Right lobe of liver (tissue), 6 donors: ENCODE measurements at places on chromosomes 1 and 21. TPM values are rescaled to one million over a fixed set of nuclear protein-coding genes. Genes with fewer than 3 reads are reported as not detected.
A peak's percentile ranks its signal among the peaks of the same experiment; 100 is the strongest.

HAPLN2 gene
- not detected for total RNA-seq

GRCh38 chr1:54872036-54872331 lies 15.0 kb downstream of the DHCR24 start:
- H3K4me1 ChIP-seq, result peaks cover under 1% of the 10 kb centered on the region
- peaks cover 7% of the 10 kb centered on the region for H3K36me3 ChIP-seq
- H3K27ac ChIP-seq, result no peak overlapping the region

DNA sequence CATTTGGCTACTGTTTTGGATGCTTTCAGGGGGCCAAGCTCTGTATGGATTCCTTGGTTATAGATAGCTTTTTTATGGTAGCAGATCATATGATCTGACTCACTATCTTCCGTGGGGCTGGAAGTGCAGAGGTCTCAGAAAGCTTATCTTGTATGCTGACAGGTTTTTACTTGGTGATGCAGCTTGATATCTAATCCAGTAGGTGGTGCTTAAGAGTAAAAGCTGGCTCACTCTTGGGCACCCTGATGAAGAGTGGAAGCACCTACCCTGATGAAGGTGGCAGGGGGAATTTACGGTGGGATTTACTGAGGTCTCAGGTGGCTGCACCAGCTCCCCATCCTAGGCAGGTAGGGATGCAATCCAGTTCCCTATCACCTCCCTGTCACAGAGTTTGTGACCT lies 151.2 kb downstream of the PTBP2 start:
- H3K27ac ChIP-seq, result no peak overlapping the region
- no peaks in the 10 kb centered on the region for H3K36me3 ChIP-seq
- H3K4me3 ChIP-seq, result no peak overlapping the region
- no peak for DNase-seq
- no peaks in the 10 kb centered on the region for H3K4me1 ChIP-seq

DNA sequence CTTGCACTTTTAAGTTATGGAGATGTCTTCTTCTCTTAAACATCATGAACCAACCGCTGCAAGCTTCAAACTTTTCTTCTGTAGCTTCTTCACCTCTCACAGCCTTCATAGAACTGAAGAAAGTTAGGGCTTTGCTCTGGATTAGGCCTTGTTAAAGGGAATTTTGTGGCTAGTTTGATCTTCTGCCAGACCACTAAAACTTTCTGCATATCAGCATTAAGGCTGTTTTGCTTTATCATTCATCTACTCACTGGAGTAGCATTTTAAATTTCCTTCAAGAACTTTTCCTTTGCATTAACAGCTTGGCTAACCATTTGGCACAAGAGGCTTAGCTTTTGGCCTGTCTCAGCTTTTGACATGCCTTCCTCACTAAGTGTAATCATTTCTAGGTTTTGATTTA lies 43.0 kb upstream of the RGL1 start:
- H3K27me3 ChIP-seq, result no peaks in the 10 kb centered on the region
- no peaks in the 10 kb centered on the region for H3K36me3 ChIP-seq
- H3K27ac ChIP-seq, result no peak overlapping the region

DNA sequence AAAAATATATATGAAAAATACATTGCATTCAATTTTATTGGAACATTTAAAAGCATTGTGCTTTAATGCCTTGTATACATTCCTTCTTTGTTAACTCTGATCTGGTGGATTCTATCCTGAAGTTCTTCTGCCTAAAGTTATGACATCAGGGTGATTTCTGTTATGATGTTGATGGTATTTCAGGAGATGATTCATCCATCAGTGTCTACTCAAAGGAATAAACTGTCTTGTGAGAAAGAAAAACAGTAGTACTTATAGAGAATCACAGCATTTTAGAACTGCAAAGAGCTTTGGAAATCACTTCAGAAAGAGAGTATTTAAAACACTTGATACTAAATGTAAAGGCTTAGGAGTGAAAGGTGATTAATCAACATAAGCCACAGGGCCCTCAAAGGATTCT lies 155.7 kb downstream of the PTPRC start:
- no peak overlapping the region for H3K4me3 ChIP-seq
- no peak for DNase-seq
- no peaks in the 10 kb centered on the region for H3K4me1 ChIP-seq
- no peaks in the 10 kb centered on the region for H3K36me3 ChIP-seq
- H3K27ac ChIP-seq, result no peak overlapping the region
- no peaks in the 10 kb centered on the region for H3K27me3 ChIP-seq

GRCh38 chr1:18739897-18740296 lies 109.3 kb downstream of the PAX7 start:
- H3K4me3 ChIP-seq, result no peak overlapping the region
- no peaks in the 10 kb centered on the region for H3K27me3 ChIP-seq
- no peak overlapping the region for H3K27ac ChIP-seq
- H3K4me1 ChIP-seq, result no peaks in the 10 kb centered on the region

GRCh38 chr1:31040038-31040437 lies 25.5 kb downstream of the PUM1 start:
- no peak overlapping the region for H3K4me3 ChIP-seq
- no peak overlapping the region for H3K27ac ChIP-seq
- H3K4me1 ChIP-seq, result peaks cover 15% of the 10 kb centered on the region

GRCh38 chr1:96474985-96475743 lies 246.4 kb upstream of the PTBP2 start:
- DNase-seq, result no peak
- no peaks in the 10 kb centered on the region for H3K27me3 ChIP-seq
- H3K36me3 ChIP-seq, result no peaks in the 10 kb centered on the region

ATP1A2 gene
- 0.31 TPM for total RNA-seq

GRCh38 chr1:20494609-20495311 lies 8.8 kb upstream of the CAMK2N1 start:
- no peak overlapping the region for H3K27ac ChIP-seq
- no peak for DNase-seq

- H3K4me1 ChIP-seq, result no peaks in the 10 kb centered on the region
- no peak for DNase-seq
- no peak overlapping the region for H3K4me3 ChIP-seq
- no peaks in the 10 kb centered on the region for H3K27me3 ChIP-seq
- no peaks in the 10 kb centered on the region for H3K36me3 ChIP-seq
- H3K27ac ChIP-seq, result no peak overlapping the region
These were observed 45.9 kb downstream of the LUZP1 start for GRCh38 chr1:23122796-23123195.

DNA sequence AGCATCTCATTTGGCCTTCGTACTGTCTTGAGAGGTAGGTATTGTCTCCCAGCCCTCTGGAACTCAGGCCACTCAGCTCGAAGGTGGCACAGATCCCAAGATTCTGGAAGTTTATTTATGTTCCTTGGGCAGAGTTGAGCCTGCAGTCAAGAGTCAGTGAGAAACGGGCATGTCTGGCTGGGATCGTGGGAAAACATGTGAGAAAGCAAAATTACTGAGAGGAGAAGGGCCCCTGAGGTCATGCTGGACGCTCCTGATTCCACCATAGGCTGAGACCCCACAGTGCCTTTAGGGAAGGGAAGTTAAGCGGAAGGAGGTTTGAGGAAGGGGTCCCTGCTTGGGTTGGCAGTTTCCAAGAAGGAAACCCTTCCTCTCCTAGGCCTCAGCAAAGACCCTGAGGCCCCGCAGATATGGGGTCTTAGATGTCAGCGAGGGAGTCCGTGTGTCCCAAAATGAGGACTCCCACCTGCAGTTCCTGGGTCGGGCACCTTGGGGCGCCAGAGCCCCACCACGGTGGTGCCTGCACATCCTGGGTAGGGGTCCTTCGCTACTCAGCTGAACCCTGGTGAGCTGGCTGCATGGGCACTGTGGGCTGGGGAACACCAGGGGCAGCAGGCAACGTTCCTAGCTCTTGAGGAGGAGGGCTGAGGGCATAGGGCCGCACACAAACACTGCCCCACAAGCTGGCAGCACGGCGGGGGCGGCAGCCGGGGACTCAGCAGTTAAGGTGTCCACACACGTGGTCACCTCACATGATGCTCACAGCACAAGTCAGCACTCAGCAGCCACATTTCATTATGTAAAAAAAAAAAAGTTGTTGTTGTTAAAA lies 12.3 kb upstream of the SEMA4A start:
- H3K27ac ChIP-seq, result no peak overlapping the region
- H3K36me3 ChIP-seq, result peaks cover 26% of the 10 kb centered on the region
- H3K27me3 ChIP-seq, result no peaks in the 10 kb centered on the region
- H3K4me1 ChIP-seq, result peaks cover 4% of the 10 kb centered on the region
- H3K4me3 ChIP-seq, result no peak overlapping the region

GPR61 gene
- total RNA-seq, result not detected

MEGF6 gene
- 2.2 TPM for total RNA-seq

- H3K4me1 ChIP-seq, result no peaks in the 10 kb centered on the region
- H3K4me3 ChIP-seq, result no peak overlapping the region
- no peak for DNase-seq
- H3K27me3 ChIP-seq, result no peaks in the 10 kb centered on the region
- H3K36me3 ChIP-seq, result no peaks in the 10 kb centered on the region
These were observed 29.6 kb downstream of the VANGL2 start for GRCh38 chr1:160429702-160430535.

RHEX gene
- total RNA-seq, result 0.26 TPM

DNA sequence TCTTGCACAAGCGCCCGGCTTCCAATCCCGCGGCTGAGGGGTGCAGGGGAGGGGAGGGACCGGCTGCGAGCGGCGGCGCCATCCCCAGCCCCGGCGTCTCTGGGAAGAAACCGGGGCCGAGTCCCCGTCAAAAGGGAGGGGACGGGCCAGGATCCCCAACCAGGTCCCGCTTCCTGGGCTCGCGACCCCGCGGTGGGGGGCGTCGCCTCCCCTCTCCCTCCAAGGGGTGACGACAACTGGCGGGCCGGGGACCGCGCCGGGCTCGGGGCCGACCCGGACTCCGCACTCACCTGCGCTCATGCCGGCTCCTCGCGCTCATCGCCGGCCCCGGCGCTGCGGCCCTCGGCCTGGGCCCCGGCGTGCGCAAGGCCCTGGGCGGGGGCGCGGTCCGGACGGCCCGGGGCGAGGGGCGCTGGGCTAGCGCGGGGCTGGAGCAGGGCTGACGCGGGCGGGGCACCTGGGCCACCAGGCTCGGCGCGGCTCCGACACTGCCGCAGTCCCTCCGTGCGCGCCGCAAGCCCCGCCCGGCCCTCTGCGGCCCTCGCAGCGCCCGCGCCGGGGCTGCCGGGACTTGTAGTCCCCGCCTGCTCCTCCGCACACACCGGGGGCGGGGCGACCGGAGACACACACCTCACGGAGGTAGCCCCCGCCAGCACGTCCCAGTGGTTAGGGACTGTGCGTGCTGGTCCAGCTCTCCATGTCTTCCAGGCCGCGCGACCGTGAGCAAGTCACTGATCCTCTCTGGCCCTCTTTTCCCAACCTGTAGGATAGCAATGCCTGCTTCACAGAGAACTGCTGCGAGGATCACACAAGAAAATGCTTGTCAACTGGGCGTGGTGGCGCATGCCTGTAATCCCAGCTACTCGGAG lies at the start of gene ATP13A2:
ATP13A2 (minus strand) TSS at position 490 of the 869 bp plus-strand sequence; CDS start at position 300, 190 bp downstream.
- no peaks in the 10 kb centered on the region for H3K27me3 ChIP-seq
- DNase-seq, result peak; percentile 88
- H3K36me3 ChIP-seq, result no peaks in the 10 kb centered on the region
- peak within 1 kb of the TSS; percentile 37 for H3K27ac ChIP-seq
- no peaks in the 10 kb centered on the region for H3K4me1 ChIP-seq

PROK1 gene
- total RNA-seq, result not detected

DNA sequence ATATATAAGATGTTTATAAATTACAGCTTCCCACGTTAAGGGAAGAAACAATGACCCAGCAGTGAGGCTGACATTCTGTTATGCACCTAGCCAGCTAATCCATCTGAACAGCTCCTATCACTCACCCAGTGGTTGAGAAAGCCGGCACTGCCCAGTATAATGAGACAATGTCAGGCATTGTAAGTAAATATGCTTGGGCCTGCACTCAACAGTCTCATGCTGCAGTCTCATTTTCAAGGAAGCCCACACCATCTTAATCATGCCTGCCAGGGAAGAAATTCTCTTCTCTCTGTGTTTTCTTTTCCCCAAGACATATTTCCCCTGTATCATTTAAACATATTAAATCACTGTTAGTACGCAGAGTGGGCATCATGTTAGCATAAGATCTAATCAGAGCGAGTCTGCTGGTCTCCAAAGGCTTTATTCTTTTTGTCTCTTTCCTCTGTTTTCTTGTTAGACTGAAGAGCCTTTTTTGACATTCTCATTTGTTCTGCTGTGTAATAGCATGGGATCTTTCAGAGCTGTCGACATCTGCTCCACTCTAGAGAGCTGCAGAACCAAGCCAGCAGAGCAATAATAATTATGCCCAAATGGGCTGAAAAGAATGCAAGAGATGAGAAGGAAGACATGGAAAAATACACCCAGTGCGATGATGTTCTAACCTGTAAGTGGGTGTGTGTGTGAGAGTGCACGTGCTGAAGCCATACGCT lies 67.6 kb upstream of the SLC22A15 start:
- no peaks in the 10 kb centered on the region for H3K36me3 ChIP-seq
- no peaks in the 10 kb centered on the region for H3K27me3 ChIP-seq
- no peaks in the 10 kb centered on the region for H3K4me1 ChIP-seq
- no peak for DNase-seq
- H3K4me3 ChIP-seq, result no peak overlapping the region

TP73 gene
- 0.27 TPM for total RNA-seq

DNA sequence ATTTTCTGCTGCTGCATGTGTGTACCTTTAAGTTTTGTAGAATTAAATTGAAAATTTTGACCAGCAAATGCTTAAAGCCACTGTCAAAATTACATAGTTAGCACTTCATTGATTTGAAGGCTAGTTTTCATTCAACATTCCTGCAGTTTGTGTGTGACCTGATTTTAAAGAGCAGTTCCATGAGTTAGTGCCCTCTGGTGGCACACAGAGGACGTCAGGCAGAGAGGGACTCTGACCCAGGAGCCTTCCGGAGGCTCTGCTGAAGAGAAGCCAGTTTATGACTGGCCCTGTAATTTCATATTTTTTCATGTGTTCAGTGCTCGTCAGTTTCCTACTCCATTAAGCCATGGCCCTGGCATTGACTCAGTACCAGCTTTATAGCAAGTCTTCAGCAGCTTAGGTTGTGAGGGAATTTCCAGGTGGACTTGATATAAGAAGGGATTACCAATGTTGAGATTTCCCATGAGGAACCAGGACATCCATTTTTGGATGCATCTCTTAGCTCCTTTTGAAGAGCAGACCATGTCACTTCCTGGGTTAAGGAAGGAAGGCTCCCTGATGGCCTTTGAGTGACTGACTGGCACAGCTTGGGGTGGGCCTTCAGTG lies 104.7 kb downstream of the CAMTA1 start:
- no peaks in the 10 kb centered on the region for H3K27me3 ChIP-seq
- H3K4me1 ChIP-seq, result no peaks in the 10 kb centered on the region
- no peak overlapping the region for H3K4me3 ChIP-seq
- H3K36me3 ChIP-seq, result no peaks in the 10 kb centered on the region
- peak; percentile 73 for DNase-seq

DNA sequence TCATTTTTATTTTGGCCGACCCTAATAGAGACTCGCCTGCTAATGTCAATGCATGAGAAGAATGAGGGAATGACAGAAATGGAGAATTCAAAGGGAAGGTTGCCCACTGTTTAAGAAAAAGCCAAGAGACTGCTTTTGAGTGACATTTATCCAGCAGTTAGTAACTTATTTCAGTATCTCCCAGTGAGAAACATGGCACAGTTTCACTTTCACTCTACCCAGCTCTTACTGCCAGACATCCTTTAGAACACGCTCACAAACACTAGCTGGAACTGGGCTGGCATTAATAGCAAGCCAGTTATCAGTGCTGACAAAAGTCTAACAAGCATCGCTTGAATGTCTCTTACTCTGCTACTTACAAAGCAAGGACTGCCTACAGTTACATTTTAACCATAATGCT lies 8.5 kb downstream of the GGPS1 start:
- H3K27me3 ChIP-seq, result no peaks in the 10 kb centered on the region
- H3K4me1 ChIP-seq, result peaks cover 26% of the 10 kb centered on the region
- DNase-seq, result no peak
- no peak overlapping the region for H3K4me3 ChIP-seq
